ENCODE measurements at places on chromosomes 12 and 14.

DNA sequence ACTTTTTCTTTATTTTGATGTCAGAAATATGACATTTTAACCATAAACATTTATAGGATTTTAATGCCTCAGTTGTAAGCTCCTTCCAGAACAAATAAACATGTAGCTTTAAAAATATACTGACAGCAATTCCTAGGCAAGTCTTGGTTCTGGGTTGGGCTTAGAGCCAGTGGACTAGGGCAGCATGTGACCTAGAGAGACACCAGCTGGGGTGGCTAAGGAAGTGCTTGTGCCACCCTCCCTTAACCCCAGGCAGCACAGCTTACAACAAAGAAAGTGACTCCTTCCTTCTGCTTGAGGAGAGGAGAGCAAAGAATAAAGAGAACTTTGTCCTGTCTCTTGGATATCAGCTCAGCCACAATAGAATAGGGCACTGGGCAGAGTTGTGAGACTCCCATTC lies 61.6 kb upstream of the KTN1 start:
- no peak overlapping the region for H3K4me3 ChIP-seq
- no peaks in the 10 kb centered on the region for H3K4me1 ChIP-seq
- H3K27me3 ChIP-seq: no peaks in the 10 kb centered on the region

- H3K36me3 ChIP-seq: no peaks in the 10 kb centered on the region
- no peak overlapping the region for H3K4me3 ChIP-seq
- DNase-seq: no peak
- no peaks in the 10 kb centered on the region for H3K4me1 ChIP-seq
Measured at GRCh38 chr12:66003951-66004350, 126.6 kb downstream of the LLPH start.

- H3K4me1 ChIP-seq: no peaks in the 10 kb centered on the region
- no peak overlapping the region for H3K4me3 ChIP-seq
- DNase-seq: no peak
- no peaks in the 10 kb centered on the region for H3K36me3 ChIP-seq
- no peaks in the 10 kb centered on the region for H3K27me3 ChIP-seq
Measured at GRCh38 chr14:72500234-72500838, 393.6 kb downstream of the DPF3 start.

- H3K36me3 ChIP-seq: no peaks in the 10 kb centered on the region
- no peak overlapping the region for H3K27ac ChIP-seq
- no peaks in the 10 kb centered on the region for H3K27me3 ChIP-seq
- H3K4me1 ChIP-seq: no peaks in the 10 kb centered on the region
Measured at GRCh38 chr14:79833781-79834180, 377.5 kb downstream of the DIO2 start.

- no peaks in the 10 kb centered on the region for H3K36me3 ChIP-seq
- no peaks in the 10 kb centered on the region for H3K4me1 ChIP-seq
- H3K27me3 ChIP-seq: no peaks in the 10 kb centered on the region
- no peak for DNase-seq
- no peak overlapping the region for H3K4me3 ChIP-seq
Measured at GRCh38 chr12:72543777-72544467, 271.8 kb downstream of the TRHDE start.

DNA sequence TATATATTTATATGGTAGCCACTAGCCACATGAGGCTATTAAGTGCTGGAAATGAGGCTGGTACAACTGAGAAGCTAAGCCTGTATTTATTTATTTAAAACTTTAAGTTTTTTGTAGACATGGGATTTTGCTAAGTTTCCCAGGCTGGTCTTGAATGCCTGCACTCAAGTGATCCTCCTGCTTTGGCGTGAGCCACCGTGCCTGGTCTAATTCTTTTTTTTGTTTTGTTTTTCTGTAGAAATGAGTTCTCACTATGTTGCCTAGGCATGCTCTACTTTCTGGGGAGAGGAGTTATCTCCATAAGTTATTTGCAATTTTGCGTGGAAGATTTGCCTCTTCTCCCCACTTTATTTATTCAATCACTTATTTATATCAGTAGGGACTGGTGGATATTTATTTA lies 4.8 kb upstream of the SNRNP35 start:
- no peak overlapping the region for H3K27ac ChIP-seq
- no peaks in the 10 kb centered on the region for H3K4me1 ChIP-seq
- H3K36me3 ChIP-seq: no peaks in the 10 kb centered on the region

DNA sequence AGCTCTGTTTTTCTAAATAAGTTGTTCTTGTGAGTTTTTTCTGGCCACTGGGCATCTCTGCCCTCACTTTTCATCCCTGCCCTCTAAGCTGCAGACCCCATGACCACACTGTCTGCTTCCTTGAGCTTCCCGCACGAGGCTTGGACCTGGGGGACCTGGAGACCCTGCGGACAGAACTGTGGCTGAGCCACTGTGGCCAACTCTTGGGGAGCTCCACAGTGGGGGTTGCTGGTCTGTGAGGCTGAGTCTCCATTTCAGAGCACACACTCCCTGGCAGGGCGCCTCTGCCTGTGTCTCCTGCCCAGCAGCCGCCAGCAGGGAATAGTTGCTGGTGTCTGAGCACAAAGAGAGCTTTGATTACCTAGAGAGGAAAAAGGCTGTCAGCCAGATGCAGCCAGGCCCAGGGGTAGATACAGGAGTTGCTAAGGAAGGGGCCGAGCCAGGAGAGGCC lies 13.1 kb upstream of the RIN3 start:
- H3K36me3 ChIP-seq: no peaks in the 10 kb centered on the region
- H3K4me3 ChIP-seq: no peak overlapping the region
- DNase-seq: no peak
- H3K4me1 ChIP-seq: no peaks in the 10 kb centered on the region
- H3K27me3 ChIP-seq: no peaks in the 10 kb centered on the region

DNA sequence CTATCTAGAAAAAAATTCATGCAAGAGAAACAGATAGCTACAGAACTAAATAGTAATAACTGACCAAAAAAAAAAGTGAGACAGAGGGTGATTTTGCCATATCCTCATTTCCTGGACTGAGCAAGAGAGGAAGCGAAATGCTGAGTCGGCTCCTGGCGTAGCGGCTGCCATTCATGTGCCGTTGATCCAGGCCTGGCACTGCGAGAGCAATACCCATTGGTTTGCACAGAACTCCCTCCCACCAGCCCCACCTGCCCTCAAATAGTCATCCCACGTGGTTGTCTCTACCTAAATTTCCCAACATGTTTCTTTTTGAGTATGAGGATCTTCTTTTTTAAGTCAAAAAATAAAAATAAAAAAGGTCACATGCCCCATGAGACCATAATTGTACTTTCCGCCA lies 9.4 kb upstream of the WNT5B start:
- H3K27ac ChIP-seq: no peak overlapping the region
- DNase-seq: no peak
- H3K27me3 ChIP-seq: no peaks in the 10 kb centered on the region
- H3K4me1 ChIP-seq: no peaks in the 10 kb centered on the region
- H3K4me3 ChIP-seq: no peak overlapping the region

- no peak for DNase-seq
- H3K27ac ChIP-seq: no peak overlapping the region
- no peaks in the 10 kb centered on the region for H3K27me3 ChIP-seq
- H3K4me3 ChIP-seq: no peak overlapping the region
- no peaks in the 10 kb centered on the region for H3K4me1 ChIP-seq
Measured at GRCh38 chr12:49359671-49360070, 7.6 kb upstream of the SPATS2 start.

DNA sequence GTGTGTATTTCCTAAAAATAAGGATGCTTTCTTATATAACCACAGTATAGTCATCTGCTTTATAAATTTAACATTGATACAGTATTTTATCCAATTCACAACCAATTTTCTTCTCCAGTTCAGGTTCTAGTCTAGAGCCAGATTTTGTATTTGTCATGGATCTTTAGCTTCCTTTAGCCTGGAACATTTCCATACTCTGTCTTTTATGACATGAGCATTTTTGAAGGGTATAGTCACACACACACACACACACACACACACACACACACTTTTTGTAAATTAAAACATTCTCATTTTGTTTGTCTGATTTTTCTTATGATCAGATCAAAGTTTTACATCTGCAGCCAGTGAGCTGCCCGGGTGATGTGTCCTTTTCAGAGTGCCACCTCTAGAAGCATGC lies 25.4 kb downstream of the CGRRF1 start:
- H3K27ac ChIP-seq: no peak overlapping the region
- no peaks in the 10 kb centered on the region for H3K36me3 ChIP-seq
- H3K27me3 ChIP-seq: no peaks in the 10 kb centered on the region
- peaks cover under 1% of the 10 kb centered on the region for H3K4me1 ChIP-seq

DNA sequence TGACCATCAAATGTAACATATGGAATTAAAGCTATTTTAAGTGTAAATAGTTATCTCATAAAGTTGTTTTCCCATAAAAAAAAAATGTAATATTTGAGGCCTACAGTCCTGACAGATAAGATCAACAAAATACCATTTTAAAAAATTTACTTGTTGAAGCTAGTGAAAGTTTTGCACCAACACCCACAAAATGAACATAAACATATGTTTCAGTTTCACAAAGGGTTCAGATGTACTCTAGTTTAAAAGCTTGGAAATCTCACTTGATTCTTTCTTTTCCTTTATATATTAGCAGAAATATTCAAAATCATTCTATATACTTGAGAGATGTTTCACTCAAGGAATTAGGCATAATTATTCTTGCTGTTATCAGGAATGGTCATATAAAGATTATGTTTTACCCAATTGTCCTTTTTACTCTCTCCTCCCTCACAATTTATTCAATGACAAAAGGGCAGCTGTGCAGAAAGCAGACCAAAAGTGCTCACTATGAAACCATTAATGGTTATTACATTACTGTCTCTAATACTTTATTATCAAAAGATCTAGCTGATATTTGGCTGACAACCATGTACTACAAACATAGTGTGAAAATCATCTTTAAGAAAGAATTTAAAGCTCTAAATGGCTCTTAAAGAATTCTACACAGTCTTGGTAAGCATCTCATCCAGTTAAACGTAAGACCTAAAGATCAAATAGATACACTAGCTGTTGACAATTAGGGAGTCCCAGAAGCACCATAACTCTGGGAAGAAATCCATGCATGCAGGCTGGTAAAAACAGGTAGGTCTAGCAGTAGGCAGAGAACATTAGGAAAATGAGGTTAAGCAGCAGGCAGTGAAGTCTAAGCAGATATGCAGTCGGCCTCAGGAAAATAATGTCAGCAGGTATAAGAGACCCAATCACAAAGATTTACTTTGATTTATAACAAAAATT lies 28.8 kb downstream of the KIF21A start:
- DNase-seq: no peak
- H3K27me3 ChIP-seq: no peaks in the 10 kb centered on the region
- no peaks in the 10 kb centered on the region for H3K36me3 ChIP-seq

GRCh38 chr12:53325511-53326061 lies 4.2 kb upstream of the AAAS start:
- peaks cover 11% of the 10 kb centered on the region for H3K27me3 ChIP-seq
- no peaks in the 10 kb centered on the region for H3K36me3 ChIP-seq
- H3K4me1 ChIP-seq: peaks cover 9% of the 10 kb centered on the region
- H3K4me3 ChIP-seq: peak overlapping the region; percentile 64

- no peak for DNase-seq
- no peaks in the 10 kb centered on the region for H3K36me3 ChIP-seq
- no peaks in the 10 kb centered on the region for H3K4me1 ChIP-seq
- H3K27ac ChIP-seq: no peak overlapping the region
Measured at GRCh38 chr14:62592877-62593276, 452.4 kb downstream of the KCNH5 start.

DNA sequence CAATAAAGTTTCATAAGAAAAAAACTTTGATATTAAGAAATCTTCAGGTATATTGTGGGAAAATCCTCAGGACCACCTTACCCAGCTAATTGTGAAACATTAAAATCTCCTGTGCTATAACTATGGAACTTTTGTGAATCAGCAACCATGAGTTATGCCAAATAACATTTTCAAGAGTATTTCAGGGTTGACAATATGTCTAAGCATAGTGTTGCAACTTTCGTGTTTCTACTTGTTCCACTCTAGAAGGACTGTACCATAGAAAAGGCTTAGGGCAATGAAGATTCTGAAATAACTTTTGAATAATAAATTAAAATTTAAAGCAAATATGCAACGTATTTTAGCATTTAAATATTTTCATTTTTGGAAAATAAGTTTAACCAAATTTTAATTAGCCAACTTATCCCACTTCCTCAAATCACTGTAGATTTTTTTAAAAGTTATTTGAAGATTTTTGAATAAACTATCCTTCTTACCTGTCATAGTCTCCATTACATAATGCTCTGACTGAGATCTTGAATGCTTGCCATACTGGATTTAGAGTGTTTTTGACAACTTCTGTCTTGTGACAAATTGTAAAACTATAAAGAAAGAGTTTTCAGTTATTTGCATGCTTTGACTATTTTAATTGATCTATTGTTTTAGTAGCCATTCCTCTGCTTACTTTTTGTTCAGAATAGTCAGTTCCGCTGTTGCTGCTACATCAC lies 143.6 kb downstream of the CPNE8 start:
- H3K4me3 ChIP-seq: no peak overlapping the region
- H3K27me3 ChIP-seq: no peaks in the 10 kb centered on the region
- no peaks in the 10 kb centered on the region for H3K4me1 ChIP-seq
- H3K36me3 ChIP-seq: no peaks in the 10 kb centered on the region
- DNase-seq: no peak

DNA sequence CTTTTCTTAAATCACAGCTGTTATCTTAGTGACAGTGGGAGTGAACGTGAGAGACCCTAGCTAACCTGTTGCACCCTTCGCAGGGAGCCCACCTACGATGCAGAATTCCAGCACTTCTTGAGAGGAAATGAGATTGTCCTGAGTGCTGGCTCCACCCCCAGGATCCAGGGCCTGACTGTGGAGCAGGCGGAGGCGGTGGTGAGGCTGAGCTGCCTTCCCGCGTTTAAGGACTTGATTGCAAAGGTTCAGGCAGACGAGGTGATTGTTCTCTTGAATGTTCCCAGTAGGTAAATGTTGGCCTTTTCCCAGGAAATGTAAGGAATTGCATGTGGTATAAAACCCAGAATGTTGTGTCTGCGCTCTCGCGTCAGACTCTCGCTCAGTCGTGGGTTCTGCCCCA lies 46.7 kb downstream of the HSP90AA1 start:
- no peaks in the 10 kb centered on the region for H3K27me3 ChIP-seq
- H3K4me1 ChIP-seq: no peaks in the 10 kb centered on the region
- H3K36me3 ChIP-seq: peaks cover 61% of the 10 kb centered on the region
- no peak overlapping the region for H3K27ac ChIP-seq
- no peak overlapping the region for H3K4me3 ChIP-seq

DNA sequence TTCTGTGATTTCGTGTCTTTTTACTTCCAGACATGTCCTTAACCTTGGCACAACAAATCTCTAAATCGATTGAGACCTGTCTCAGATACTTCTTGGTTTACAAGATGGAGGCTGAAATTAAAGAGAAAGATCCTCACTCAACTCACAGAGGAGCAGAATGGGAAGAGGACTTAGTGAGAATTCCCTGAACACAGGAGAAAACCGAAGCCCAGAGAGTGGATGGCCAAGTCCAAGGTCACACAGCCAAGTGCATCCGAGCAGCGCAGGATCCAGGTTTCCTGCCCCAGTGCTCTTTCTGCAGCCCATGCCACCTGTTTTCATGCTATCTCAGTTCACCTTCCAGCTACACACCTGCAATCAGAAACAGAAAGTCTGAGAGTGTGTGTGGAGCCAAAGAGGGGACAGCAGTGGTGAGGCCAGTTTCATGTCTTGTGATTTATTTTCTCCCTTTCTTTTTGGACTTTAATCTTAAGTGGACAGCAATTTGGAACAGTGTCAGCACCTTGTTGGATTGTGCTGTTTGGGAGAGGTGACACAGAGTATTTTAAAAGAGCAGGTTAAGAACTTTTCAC lies 22.9 kb upstream of the TCL1B start:
- no peaks in the 10 kb centered on the region for H3K36me3 ChIP-seq
- no peak overlapping the region for H3K27ac ChIP-seq
- DNase-seq: no peak
- no peaks in the 10 kb centered on the region for H3K27me3 ChIP-seq

- H3K4me1 ChIP-seq: no peaks in the 10 kb centered on the region
- H3K4me3 ChIP-seq: no peak overlapping the region
- no peaks in the 10 kb centered on the region for H3K36me3 ChIP-seq
- DNase-seq: peak; percentile 43
- H3K27me3 ChIP-seq: no peaks in the 10 kb centered on the region
Measured at GRCh38 chr12:71415336-71416231, 24.0 kb upstream of the LGR5 start.
